Choroid plexus epithelial cell (primary cell): ENCODE measurements at places on chromosomes 2 and 18.

- peak; percentile 77 for DNase-seq
These were observed 38.7 kb downstream of the RALBP1 start for GRCh38 chr18:9513971-9514512.

- DNase-seq: no peak
These were observed 178.0 kb downstream of the ICOS start for GRCh38 chr2:204114295-204115136.

DNA sequence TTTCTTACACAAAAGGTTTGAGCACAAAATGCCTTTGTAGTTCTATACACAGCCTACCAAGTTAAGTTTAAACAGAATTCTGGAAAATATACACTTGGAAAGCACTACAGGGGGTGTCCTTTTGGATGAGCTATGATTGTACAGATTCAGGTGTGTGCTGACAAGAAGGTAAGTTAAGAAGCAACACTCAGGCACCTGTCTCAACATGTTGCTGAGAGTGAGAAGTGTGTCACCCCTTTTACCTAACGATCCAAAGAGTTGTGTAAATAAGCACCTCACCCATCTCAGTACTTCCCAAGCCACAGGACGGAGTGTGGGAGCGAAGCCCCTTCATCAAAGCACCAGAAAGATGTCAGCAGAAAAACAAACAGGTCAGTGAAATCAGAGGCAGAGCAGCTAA lies 109.5 kb upstream of the DAPL1 start:
- no peak for DNase-seq

DNA sequence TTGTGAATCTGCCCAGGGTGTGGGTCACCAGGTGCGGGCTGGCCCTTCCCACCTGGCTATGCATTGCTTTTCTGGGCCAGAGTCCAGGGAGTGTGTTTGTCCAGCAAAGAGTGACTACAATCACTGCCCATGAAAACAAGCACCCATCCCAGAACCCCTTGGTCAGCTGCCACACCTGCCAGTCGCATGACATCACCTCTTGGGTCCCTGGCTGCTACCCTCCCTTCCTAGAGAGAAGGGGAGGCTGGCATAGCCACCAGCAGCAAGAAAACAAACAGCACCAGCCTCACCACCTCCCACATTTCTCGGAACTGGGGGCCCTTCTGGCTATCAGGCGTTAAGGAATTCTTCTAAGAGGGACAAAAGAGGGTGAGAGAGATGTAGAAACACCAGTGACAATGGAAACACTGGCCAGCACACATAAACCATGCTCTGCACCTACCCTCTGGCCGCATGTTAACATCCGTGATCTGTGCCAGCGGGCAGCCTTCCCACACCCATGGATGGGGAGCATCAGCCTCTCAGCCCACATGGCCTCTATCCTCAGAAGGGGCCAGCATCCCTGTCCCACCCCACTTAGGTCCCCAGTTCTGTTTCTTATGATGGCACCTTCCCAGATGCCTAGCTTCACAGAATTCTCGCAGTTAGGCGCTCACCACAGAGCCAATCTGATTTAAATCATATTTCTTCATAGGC lies 109.7 kb upstream of the GLI2 start:
- DNase-seq: no peak

DNA sequence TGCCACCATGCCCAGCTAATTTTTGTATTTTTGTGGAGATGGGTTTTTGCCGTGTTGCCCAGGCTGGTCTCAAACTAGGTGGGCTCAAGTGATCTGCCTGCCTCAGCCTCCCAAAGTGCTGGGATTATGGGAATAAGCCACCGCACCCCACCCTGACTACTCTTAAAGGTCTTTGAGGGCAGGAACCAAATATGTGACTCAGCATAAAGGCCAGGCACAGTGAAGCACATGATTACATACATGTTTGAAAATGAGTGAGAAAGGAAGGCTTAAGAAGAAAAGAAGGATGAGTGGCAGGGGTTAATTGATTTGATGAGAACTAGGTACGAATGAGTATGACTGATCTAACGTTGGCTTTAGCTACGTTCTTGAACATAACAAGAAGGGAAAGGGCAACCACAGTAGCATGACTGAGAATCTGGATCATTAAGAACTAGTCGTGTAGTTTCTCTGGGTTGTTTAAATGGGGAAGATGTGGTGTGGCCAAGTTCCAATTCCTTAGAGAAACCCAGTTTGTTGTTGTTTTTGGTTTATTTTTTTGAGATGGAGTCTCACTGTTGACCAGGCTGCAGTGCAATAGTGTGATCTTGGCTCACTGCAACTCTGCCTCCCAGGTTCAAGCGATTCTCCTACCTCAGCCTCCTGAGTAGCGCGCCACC lies 6.8 kb downstream of the RESP18 start:
- no peak for DNase-seq

DNA sequence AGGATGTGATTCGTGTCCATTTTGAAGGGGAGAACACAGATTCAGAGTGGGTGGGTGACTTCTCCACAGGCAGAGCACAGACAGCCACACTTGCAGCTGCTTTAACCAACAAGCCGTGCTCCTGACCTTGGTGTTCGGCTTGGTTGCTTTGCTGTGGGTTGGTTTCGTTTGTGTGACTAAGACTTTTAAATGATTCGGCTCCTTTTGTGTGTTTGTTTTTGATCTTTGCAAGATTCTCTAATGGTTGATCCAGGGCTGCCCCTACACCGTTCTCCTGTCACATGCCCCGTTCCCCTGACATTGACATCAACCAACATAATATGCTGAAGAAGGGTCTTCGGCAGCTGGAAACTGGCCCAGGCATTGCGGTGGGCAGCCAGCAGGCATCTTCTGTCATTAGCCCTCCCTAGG lies 95.9 kb upstream of the MBOAT2 start:
- DNase-seq: peak; percentile 83

GRCh38 chr2:217206016-217206725 lies 346.3 kb upstream of the TNP1 start:
- DNase-seq: no peak

- DNase-seq: peak; percentile 90
These were observed 6.5 kb downstream of the MAP4K4 start for GRCh38 chr2:101704046-101704466.

DNA sequence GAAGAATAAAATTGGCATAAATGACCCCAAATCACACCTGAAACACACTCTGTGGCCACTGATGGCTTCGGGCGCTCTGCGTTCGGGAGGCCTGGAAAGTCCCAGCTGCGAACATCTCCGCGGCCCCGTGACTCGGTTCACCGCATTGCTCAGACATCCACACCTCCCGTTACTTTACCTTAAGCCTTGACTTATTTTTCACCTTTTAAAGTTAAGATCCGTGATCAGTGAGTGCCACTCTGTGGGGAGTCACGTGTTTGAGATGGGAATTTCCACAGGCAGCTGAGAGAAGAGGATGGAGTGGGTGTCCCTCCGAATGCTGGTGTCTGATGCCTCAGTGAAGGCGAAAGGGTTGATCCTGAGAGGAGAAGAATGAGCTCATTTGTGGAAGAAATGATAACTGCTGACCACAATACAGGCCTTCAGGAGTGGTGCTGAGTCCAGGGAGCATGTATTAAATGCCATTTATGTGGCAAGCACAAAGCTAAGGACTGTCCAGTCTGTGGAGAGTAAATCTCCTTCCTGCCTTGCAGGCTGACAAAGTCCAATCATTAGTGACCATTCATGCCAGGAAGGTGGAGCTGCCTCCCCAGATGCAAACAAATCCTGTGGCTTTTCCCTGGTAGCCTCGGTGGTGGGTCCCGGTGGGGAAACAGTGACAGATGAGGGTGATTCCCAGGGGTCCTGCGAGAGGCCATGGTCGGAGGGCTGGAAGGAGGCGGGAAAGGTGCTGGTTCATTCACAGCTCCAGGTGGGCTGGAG lies 168.8 kb downstream of the RTP5 start:
- DNase-seq: no peak

- DNase-seq: peak; percentile 7
These were observed 487.6 kb downstream of the THSD7B start for GRCh38 chr2:137252934-137253333.

DNA sequence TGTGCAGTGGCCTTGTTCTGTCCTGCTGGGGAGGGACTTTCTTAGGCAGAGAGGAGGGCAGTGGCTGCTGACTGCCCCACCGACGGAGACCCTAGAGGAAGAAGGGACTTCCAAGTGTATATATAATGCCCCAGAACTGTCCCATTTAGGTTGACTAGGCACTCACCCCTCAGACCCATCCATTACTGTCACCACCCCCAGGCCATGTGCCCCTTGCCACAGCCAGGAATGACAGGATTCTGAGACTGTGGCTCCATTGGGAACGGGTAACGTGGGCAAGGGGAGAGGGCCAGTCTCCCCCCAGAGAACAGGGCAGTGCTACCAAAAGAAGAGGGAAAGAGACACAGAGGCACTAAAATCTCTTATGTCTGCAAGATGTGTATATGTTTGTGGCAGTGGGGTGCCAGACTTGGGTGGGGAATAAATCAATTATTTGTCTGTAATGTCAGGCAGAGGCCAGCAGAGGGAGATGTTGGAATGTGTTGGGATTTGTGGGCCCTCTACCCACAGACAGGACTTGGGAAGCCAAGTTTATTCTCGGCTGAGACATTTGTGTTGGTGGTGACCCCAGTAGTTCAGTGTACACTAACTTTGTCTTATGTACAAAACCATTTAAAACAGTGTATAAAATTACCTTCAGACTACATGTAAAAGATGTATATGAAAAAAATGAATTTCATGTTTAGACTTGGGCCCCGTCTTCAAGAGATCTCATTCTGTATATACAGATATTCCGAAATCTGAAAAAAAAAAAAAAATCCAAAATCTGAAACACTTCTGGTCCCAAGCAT lies 24.0 kb upstream of the TMEM37 start:
- peak; percentile 84 for DNase-seq

GRCh38 chr2:2012505-2012904 lies 268.2 kb upstream of the PXDN start:
- peak; percentile 79 for DNase-seq

- no peak for DNase-seq
These were observed 59.0 kb downstream of the SDC1 start for GRCh38 chr2:20165677-20166509.

- peak; percentile 9 for DNase-seq
These were observed 248.6 kb downstream of the LOXHD1 start for GRCh38 chr18:46408334-46408987.

- DNase-seq: no peak
These were observed 306.2 kb upstream of the RAB6C start for GRCh38 chr2:129673234-129673633.
